Umbilical cord (tissue), 2 donors: ENCODE measurements at places on chromosomes 3 and 15. TPM values are rescaled to one million over a fixed set of nuclear protein-coding genes. Genes with fewer than 3 reads are reported as not detected.

DNA sequence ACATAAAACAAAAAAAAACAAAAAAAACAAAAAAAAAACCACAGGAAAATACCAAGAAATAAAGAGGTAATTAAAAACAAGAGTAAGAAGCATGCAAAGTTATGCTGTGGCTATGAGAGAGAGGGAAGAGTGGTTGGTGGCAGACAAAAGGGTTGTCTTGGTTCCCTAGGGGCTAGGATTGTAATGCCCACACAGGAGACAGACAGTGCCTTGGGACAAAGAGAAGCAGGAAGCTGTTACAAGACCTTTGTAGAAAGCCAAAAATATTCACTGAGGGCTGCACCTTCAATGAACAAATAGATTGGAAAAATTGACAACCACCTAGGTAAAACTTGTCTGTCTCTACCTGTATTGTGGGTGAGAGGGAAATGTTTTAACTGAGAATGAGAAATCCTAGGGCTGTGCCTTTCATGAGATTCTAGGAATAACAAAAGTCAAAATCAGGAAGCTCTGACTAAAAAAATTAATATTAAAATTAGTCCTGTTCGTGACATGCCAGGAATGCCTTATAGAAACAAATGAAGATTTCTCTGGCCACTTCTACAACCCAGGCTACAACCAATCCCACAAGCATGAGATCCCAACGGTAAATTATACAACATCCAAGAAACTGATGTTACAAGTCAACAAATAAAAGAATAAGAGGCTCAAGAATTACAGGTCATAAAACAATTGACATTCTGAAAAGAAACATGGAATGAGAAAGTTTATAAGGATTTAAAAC lies 45.0 kb upstream of the PRICKLE2 start:
- no peak for DNase-seq

Gene SLC9C1
- total RNA-seq: 4.1 TPM

GRCh38 chr3:4943549-4943948 lies 35.7 kb upstream of the BHLHE40 start:
- no peak for DNase-seq

DNA sequence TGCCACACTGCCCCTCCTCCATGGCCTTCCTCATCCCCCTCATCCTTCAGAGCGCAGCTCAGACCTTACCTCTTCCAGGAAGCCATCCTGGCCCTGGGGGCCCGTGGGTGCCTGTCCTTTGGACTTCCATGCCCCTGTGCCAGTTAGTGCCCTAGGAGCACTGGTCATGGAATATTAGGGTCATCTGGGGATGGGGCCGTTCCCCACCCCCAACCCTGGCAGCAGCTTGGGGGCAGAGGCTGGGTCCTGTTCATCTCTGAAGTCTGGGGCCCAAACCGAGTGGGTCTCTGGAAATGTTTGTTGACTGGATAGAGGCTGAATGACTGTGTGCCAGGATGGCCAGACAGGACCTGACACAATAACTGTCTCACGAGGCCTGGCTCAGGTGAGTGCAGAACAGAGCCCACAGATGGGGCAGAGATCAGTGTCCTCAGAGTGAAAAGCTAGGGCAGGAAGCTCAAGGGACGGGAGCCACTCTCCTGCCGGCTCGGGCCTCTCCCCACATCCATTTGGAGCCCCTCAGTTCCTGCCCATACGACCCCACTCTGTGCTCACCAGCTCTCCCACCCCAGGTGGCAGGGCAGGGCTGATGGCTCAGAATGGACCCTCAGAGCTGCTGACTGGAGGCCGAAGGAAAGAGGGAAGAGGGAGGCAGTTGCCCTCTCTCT lies 62.5 kb downstream of the TLE3 start:
- DNase-seq: no peak

DNA sequence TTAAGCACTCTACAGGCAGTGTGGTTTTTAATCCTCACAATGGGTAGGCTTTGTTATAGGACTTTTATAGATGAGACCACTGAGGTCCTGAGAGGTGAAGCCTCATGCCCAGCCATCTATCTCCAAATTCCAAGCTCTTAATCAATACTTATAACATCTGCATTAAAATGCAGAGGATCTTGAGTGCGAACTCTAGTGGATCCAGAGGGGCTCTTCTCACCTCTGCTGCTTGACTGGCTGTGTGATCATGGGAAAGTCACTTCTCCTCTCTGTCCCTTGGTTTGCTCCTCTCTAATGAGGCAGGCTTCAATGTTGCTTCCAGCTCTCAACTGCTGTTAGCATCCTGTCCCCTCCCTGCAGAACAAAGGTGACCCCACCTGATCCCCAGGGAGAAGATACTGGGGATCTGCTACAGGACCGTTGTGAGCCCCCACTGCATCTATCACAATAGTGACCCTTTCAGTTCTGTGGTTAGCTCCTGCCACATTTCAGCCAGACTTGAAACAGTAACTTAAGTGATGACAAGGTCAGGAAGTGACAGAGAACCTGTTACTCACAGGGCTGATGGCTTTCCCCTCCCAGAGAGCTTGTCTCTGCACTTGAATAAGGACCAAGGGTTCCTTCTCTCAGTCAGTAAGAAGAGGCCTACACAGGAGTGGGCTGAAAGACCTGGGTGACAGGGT lies 1.3 kb downstream of the SLC27A2 start:
- DNase-seq: no peak

DNA sequence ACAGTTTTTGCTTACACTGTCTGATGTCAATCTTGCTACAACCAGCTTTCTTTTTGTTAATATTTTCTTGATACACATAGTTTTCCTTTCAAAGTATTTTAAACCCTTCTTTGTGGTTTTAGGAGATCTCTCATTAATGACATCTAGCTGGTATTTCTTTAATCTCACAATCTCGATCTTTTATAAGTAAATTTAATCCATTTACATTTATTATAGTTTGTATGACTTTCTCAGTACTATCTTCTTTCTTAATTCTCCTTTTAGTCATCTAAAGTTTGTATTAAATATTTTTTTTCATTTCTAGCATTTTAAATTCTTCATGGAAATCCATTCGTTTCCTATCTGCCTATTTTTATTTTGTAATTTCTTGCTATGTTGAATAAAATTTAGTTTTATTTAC lies 55.4 kb downstream of the MRPL3 start:
- DNase-seq: no peak

- no peak for DNase-seq
Observed at GRCh38 chr3:194933465-194933864, 247.8 kb downstream of the FAM43A start.

Gene TRPM7
- total RNA-seq: 62.8 TPM

Gene SLC51A
- 7.9 TPM for total RNA-seq

Gene ERICH6
- not detected for total RNA-seq

Gene DUOX1
- total RNA-seq: 5.8 TPM

Gene RETNLB
- total RNA-seq: not detected

DNA sequence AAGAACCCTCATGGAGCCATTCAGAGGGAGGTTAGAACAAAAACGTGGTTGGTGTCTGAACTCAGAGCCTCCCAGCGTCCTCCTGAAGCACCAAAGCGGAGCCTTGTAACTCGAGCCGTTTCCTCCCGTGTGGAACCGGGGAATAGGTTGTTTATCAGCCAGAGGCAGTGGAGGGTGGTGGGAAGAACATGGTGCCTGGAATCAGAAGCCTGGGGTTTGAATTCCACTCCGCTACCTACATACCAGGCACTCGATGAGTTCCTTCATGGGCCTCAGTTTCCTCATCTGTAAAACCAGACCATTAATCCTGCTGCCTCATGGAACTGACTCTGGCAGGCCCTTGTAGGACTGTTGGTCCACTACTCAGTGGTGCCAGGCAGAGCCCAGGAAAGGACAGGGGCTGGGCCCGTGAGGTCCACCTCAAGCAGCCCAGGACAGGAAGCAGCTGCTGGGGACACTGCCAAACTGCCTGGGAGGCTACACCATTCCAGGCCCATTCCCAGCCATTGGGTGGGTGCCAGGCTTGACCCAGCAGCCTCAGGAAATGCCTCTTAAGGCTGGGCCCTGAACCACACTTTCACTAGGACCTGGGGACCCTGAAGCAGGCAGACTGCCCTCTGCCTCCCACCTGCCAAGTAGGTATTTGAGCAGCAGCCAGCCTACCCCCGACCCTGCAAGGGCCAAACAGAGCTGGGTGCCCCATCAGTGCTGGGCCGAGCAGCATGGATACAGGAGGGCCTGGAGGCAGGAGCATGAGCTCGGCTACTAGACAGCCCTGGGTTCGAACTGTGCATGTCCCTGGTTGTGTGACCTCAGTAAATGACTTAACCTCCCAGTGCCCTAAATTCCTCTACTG lies 33.4 kb downstream of the PRKCD start:
- no peak for DNase-seq

Gene ST8SIA2
- total RNA-seq: 1.7 TPM

Gene CPN2
- not detected for total RNA-seq

DNA sequence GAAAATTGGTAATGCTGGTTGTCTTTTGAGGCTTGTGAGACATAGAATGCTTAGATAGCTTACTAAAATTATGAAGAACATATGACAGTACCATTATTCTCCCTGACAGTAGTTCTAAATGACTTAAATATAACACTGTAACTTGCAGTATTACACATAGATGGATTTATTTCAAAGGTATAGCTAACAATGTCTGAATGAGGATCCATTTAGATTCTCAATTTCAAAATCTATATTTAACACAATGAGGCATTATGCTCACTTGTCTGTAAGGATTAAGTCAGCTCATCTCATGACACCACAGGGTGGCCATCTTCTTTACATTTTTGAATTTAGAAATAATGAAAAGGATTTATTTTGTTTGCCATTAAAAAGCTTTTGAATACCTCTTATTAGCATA lies 108.4 kb downstream of the CCNL1 start:
- DNase-seq: no peak

Gene MST1R
- 14.4 TPM for total RNA-seq

DNA sequence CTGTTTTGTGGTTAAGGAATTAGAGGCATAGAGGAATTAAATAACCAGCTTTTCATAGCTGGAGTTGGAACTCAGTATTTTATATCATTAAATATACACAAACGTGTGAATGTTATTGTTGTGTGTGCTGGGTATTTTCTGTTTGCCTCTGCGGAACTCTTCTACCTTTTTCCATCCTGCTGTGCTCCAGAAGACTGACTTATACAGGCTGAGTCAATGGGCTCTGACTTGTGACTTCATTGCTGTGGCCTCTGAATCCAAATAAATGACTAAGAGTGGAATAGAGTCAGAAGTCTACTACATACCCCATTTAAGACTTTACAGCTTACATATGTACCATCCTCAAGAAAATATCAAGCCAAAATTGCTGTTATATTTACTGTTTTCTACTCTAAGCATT lies 17.6 kb downstream of the ARIH1 start:
- no peak for DNase-seq

DNA sequence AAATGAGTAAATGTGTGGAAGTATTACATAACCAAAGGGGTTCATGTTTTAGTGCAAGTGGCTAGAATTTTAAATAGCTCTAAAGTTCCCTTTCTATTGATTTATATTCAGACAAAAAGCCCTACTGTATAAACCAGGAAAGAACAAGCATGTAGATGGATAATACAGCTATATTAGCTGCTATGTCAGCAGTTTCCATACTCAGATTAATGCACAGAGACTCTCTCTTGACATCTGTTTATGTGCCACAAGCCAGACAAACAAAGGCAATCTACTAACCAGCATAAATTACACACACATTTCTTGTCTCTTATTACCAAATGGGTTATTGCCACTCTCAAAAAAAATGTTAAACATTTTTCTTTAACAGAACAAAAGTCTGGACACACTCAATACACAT lies 760.1 kb upstream of the NECTIN3 start:
- DNase-seq: no peak

- DNase-seq: no peak
Observed at GRCh38 chr15:58611731-58612676, 137.5 kb downstream of the ADAM10 start.

GRCh38 chr3:170524073-170524472 lies 61.8 kb downstream of the SLC7A14 start:
- peak; percentile 7 for DNase-seq

DNA sequence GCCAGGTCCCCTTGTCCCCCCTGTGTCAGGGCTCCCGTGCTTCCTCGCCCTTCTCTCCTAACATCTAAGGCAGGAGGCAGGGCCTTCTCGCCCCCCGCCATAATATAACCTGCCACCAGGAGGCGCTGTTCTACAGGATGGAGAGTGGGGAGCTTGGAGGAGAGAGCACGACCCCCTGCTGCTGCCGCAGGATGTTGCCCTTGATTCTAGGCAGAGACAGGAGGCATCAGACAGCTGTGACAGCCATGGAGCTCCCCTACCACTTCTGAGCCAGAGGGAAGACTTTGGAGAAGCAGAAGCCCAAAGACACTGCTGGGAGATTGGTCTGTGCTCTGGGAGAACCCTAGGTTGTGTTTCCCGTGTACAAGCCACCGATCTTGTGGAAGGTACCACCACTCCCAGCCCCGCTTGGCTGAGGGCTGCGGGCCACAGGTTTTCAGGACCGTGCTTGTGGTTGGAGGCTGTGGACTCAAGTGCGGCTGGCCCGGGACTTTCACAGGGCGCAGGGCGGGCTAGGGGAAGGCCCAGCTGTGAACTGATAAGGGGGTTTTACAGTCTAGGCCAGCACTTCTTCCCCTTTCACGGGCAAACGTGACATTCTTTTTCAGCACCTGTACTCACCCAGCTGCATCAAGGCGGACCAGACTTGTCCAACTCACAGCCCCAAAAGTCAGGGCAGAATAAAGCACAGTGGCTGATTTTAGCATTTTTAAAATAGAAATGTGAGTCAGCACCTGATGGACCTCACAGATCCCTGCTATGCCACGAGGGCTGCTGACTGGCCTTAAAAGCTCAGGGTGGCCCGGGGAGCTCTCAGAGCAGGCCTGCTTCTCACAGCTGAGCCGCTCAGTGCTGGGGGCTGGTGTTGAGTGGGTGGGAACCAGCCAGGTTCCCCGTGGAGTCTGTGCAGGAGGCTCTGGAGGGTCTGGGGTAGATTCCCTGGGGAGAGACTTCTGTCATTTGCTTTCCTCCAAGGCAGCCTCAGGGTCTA lies 2.6 kb upstream of the TIGIT start:
- DNase-seq: no peak

DNA sequence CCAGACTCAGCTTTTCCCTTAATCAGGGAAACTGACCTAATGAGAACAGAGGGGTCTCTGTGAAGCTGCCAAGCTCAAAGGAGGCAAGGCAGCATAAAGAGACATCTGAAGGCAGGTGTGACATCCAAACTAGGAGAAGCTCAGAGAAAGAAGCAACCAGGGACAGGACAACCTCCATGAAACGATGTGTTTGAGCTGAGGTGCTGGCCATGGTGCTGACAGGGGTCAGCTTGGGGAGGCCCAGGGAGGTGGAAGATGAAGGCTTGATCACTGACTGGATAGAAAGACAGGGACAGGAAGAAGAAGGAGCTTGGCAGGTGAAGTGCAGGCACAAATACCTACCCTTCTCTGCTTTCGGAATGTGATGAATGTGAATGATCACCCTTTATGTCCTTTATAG lies 179.5 kb upstream of the NSMCE3 start:
- peak; percentile 17 for DNase-seq

DNA sequence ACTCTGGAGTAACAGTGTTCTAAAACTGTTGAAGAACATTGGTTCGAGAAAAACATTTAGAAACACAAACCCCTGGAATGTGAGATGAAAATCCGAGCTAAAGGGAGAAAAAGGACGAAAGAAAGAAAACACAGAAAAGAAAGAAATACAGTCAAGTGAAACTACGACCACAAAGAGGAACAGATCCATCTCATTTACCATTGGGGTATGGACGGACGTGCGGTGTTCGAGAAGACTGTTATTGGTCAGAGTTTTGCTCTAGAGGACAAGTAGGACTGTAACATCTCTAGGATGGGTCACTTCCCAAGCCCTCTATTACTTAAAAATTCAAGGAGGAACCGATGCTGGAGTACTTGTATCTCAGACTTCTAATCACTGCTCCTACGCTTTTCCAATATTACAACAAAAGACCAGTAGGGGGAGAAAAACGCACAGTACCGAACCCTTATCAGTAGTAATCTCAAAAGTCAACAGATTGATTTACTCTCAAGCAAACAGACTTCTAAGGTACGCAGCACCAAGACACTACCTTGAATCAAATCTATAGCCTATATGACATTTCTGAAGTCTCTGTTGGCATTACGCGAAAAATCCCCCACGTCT lies 1.1 kb upstream of the PIK3CA start:
- peak; percentile 86 for DNase-seq
